ENCODE measurements at places on chromosomes 12 and 14.

DNA sequence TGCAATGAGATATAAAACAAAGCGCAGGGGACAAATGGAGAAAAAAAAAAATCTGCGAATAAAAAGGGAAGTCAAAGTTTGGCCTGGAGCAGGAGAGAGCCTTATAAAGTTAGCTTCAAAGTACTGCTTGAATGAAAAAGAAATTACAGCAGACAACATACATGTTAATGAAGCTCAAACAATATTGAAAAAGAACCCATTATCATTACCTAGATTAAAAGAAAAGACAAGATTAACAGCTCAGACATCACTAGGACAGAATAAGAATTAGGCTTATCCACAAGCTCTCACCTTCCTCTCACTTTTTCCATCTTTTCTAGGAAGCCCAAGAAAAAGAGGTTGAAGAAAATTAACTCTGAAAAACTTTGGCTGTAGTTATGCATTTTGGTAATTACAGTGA, 503.5 kb downstream of the ETNK1 start:
- no peak for DNase-seq

DNA sequence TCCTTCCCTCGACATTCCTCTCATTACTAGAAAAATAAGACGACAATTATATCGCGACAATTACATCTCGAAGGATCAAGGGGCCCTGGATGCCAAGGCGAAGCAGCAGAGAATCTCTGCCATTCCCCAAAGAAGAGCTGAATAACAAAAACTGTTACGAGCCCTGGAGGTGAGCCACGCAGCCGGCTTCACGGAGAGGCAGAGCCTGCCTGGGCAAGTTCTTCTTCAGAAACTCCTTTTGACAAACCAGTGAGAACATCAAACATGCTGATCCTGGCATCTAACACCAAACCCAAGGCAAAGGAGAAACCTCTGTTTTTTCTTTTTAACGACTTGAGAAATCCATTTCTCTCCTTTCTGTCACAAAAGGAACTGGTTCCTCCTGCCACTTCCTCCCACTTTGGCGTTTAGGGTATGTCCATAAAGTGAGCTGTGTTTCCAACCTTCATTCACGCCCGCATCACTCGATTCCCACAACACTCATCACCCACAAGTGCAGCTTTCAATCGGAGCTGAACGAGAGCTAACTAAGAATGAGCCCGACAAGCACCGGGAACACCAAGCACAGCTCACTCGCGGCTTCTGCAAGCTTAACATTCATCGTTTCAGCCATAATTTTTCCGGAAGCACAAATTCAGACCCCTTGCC, 21.5 kb downstream of the CCDC88C start:
- no peak for DNase-seq

- DNase-seq: no peak
Measured at GRCh38 chr12:99804715-99805114, 157.2 kb downstream of the GARIN6 start.

DNA sequence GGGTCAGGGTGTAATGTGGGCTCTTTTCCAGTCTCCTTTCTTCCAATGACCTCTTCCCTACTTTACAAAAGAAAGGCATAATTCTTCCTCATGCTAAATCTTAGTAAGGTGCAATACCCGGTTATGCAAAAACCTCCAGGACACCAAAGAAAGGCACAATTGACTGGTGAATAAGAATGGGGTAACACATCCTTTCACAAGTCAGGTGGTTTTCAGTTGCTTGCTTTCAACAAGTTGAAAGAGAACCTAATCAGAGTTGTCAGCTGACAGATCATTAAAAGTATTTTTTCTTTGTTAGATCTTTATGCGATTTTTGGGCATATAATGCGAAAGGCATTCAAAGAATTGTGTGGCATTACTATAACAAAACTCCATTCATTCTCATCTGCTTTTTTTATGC, 1.3 kb upstream of the AEBP2 start:
- DNase-seq: no peak

- peak; percentile 26 for DNase-seq
Measured at GRCh38 chr14:43204816-43205215, 1302.3 kb downstream of the FSCB start.

GRCh38 chr14:92322516-92322915, 449 bp upstream of the SLC24A4 start:
- DNase-seq: no peak

DNA sequence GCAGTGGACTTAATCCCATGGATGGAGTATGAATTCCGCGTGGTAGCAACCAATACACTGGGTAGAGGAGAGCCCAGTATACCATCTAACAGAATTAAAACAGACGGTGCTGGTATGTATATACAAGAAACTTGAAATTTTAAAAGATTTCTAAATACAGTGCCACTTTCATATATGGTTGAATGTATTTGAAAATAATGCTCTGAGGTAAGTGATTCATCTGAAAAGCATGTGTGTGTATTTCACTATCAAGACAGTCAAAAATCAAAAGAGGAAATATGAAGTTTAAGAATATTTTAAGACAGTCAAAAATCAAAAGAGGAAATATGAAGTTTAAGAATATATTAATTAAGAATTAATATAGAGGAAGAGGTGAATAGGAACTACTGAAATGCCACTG, 195.0 kb upstream of the PDZRN4 start:
- DNase-seq: no peak

DNA sequence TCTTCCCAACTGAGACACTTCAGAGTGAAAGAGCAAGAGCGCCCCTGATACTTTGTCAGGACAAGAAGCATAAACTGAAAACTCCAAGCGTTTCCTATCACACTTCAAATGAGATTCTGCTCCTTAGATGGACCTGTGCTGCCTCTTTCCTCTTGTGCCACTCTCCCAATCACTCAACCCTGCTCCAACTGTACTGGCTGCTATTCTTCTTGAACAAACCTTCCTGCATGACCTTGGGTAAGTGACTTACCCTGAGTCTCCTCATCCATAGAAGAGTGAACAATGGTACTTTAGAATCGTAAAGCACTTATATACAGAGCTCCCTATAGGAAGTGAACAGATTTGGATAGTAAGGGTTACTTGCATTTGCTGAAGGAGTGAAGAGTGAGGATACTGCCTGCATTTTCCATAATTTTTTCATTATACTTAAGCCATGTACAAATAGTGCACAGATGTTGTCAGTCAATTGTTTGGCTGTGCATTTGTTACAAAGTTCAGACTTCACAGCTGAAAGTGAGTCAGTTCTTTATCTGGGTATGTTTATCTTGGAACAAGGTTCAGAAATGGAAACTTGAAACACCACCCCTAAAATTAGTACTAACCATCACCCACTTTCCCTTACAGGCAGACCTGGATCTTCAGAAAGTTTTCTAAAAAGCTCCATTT, 10.8 kb downstream of the MTERF2 start:
- DNase-seq: no peak

DNA sequence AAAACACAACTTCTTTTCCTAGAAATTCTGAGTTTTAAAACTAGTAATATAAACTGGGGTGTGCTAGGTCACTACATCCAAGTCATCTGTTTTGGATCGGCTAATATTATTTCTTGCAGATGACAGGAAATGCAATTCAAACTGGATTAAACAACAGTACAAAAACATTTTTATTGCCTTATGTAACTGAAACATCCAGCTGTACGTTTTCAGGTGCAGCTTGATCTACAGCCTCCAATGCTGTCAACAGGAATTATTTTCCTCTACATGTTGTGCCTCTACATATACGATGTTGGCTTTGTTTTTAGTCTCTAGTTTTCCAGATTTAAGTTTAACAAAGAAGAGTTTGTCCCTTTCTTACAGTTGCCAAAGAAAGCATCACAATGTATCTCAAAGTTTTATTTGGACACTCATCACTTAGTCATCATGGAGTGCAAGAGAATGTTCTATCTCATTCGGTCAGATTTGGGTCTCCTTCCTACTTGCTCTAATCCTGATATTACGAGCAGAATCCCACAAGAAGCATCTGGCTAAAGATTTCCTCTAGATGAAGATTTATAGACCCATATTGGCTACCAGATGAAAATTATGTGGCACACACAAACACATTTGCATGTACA, 326.7 kb downstream of the SLC6A15 start:
- no peak for DNase-seq

- no peak for DNase-seq
Measured at GRCh38 chr12:59322473-59322872, 273.4 kb upstream of the SLC16A7 start.

DNA sequence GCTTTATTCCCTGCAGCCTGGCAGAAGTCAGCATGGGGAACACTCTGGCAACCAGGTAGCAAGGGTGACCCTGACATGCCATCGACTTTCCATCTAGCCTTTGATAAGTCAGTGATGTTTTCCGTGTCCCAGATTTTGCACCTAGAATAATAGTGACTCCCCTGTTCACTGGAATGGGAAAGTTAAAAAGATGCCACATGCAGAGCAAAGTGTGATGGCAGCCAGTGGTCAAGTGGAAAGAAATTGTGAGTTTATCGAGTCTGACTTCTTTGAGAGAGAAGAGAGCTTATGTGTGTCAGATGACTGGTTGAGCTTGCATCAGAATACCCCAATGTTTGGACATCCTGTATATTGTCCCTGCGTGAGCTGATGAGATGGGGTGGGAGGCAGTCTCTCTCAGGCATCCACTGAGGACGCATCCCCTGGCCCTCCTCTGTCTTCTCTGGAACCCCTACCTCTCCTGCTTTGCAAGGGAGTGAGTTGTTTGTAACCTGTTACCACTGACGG, 148.5 kb downstream of the GCH1 start:
- no peak for DNase-seq

GRCh38 chr12:52871291-52872039, 22.7 kb upstream of the KRT78 start:
- DNase-seq: no peak

DNA sequence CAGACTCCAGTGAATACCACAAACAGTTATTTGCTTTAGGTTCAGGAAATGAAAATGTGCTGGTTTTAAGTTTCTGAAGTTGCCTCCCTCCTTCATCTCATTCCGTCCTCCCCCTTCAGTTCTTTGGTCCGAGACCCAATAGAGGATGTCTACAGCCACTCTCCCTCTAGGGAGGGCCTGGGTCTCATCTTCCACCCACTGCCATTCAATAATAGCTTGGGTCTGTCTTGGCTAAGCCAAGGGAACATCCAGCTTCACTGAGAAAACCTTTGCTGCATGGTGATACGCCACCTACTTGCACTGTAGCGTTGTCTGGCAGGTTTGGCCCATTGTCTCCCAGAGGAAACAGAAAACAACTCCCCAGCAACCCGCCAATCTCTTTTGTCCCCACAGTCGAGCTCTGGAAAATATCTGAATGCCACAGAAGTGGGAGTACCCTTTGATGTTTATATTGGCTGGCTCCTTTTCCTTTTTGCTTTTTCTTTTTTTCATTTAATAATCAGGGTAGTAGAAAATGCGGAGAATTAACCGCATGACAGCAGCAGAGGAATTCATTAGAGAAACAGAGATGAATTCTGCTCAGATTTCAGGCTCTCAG, 380.1 kb downstream of the RAD51B start:
- peak; percentile 67 for DNase-seq

DNA sequence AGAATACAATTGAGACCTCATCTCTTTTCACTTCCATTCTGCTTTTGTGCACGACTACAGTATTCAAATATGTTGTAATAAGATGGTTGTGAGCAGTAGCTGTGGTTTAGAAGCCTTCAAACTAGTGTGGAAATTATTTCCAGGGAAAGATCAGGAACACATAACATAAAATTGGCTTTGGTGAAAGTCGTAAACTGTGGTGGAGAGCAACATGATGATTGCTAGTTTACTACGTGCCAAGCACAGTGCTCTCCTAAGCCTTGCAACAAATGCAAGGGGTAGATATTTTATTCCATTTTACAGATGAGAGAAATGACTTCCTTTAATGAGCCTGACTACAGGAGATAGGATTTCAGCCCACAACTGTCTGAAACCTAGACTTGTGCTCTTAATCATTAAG, 172.4 kb upstream of the LMNTD1 start:
- DNase-seq: no peak

DNA sequence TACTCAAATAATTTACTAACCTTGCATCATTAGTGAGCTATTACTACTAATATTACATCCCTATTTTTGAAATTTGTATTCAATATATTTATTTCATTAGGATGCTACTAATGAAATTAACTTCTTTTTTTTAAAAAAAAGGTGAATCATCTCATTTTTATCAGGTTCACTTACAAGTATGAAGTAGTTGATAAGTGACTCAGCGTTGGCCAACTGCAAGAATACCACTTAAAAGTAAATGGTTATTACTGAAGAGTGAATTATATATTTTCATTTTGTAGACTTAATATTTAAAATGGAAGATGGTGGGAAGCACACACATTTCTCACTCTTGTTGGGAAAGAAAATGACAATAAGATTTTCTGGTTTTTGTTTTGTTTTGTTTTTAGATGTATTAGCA, 19.6 kb downstream of the OR4N2 start:
- no peak for DNase-seq

GRCh38 chr12:87952850-87953249, 76.4 kb downstream of the C12orf50 start:
- DNase-seq: peak; percentile 12

GRCh38 chr14:53620317-53620716, 336.3 kb downstream of the BMP4 start:
- DNase-seq: no peak

DNA sequence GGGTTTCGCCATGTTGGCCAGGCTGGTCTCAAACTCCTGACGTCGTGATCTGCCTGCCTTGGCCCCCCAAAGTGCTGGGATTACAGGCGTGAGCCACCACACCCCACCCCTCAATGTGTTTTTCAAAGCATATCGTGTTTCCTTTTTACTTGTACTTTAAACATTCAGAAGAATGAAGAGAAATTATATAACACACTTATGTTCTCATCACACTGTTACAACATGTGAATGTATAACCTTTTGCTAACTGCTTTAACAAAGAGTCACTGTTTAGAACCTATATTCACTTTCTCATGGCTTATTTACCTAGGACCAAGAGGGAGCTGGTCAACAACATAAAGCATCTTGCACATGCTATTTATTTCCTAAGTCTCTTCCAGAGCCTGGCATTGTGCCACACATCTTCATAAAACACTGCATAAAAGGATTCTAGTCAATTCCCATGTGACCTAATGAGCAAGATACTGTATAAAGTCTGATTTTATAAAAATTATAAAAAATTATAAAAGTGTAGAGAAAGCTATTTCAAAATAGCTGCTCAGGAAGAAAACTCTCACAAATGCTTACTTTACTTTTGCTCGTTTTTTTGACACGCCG, 16.0 kb upstream of the ACTR6 start:
- no peak for DNase-seq

- no peak for DNase-seq
Measured at GRCh38 chr14:37870170-37870569, 274.7 kb downstream of the TTC6 start.

GRCh38 chr14:75833326-75834020, 148.3 kb downstream of the TGFB3 start:
- DNase-seq: no peak

GRCh38 chr12:45224311-45224710, 8.4 kb downstream of the ANO6 start:
- no peak for DNase-seq

GRCh38 chr12:108568338-108569154, 6.2 kb downstream of the ISCU start:
- no peak for DNase-seq

DNA sequence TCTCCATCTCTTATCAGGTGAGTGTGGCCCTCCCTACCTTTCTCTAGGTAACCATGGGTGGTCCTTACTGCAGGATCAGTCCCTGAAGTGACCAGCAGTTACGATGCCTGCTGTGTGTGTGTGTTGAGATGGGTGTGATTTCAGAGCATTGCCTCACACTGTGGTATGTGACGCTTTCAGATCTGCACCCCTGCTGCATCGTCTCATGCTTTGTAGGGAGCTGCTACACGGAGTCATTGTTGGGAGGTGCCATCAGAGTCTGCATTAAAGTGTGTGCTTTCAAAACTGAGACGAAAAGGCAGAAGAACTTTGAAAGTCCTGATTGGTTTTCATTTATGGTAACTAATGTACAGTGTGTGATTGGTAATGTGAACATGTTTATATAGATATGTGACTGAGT, 150.5 kb downstream of the PELI2 start:
- DNase-seq: no peak
